ENCODE measurements at places on chromosomes 7 and 10.

- DNase-seq = no peak
Measured at GRCh38 chr7:84088802-84089201, 105.8 kb downstream of the SEMA3A start.

- DNase-seq = no peak
Measured at GRCh38 chr10:32417911-32418547, 27.9 kb upstream of the CCDC7 start.

- DNase-seq = no peak
Measured at GRCh38 chr10:133454204-133454893, 604 bp downstream of the SCART1 start.

- DNase-seq = no peak
Measured at GRCh38 chr10:31321396-31321941, 2.5 kb downstream of the ZEB1 start.

- DNase-seq = no peak
Measured at GRCh38 chr10:80165173-80165572, 32.6 kb downstream of the PLAC9 start.

DNA sequence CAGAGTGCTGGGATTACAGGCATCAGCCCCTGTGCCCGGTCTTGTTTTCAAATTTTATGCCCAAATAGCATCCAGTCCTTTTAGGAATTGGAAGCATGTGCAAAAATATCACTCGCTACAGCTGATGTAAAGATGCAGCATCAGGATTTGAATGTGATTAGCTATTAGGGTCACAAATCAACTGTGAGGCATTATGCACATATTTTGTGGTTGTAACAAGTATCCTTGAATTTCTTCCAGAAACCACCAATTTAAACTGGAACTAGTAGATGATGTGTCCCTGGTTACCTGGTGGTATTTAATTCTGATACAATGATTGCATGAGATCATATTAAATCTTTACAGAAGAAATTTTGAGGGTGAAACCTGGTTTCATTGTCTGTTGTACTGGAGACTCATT, 41.0 kb upstream of the ITGA8 start:
- DNase-seq = no peak

DNA sequence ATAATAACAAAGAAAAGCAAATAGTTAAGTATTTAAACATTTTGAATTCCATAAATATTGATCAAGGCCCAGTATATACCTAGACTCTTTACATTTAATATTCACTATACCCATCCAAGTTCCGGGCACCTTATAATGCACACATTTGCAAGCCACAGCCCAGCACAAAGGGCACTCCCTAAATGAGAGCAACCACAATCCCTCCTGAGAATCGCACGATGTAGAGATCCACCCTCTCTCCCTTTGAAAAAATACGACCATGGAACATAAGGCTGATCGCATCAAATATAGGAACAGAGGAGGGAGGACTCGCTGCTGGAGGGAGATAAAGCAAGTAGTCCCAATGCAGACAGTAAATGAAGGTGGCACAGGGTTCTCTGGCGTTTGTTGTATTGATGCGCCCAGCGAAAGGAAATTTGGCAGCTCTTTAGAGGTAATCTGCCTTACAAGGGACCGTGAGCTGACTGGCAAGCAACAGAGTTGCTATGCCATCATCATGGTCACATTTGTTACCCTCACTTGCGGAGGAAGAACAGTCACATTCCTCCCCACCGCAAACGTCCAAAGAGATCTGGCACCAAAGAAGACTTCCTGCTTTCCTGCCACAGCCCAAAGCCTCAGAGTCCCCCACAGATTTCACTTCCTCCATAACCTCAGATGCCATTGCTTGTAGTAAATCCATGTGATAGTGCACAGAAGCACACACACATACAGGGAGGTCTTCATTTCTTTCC, 16.1 kb upstream of the TAS2R40 start:
- DNase-seq = peak; percentile 95

DNA sequence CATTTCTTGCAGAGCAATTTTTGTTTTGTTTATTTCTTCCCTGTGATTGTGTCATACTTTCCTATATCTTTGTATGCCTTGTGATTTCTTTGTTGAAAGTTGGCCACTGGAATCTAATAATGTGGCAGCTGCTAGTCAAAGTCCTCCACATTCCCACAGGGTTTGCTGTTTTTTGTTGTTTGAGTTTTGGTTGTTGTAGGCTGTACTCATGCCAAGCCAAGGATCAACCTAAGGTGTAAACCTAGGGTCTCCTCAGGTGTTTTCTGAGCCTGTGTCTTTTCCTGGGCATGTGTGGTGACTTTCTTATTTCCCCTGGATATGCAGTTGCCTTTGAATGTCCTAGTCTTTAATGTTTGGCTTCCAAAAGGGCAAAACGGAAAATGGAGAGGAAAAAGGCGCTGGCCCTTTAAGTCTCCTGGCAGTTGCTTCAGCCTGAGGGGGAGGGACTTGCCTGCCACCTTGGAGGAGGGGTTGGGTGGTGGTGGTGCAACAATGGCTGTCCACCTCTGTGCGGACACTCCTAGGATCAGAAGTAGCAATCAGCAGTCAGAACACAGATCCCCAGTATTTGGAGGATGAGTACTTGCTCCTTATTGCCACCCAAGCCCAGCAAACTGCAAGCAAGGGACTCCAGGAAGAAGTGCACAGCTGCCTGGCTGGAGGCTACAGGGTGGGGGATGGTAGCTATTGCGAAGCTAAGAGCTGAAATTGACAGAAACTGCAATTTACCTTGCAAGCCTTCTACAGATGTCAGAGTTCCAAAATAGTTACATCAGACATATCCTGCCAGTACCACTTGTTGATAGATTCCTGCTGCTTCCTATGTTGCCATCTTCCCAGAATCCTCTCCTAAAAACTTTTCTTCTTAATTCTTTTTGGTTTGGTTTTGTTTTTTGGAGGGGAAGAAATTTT, 5.6 kb upstream of the ZNF518A start:
- no peak for DNase-seq

GRCh38 chr10:7071421-7071820, 339.4 kb downstream of the SFMBT2 start:
- DNase-seq = no peak

GRCh38 chr7:52928591-52928990, 106.8 kb upstream of the POM121L12 start:
- DNase-seq = no peak

DNA sequence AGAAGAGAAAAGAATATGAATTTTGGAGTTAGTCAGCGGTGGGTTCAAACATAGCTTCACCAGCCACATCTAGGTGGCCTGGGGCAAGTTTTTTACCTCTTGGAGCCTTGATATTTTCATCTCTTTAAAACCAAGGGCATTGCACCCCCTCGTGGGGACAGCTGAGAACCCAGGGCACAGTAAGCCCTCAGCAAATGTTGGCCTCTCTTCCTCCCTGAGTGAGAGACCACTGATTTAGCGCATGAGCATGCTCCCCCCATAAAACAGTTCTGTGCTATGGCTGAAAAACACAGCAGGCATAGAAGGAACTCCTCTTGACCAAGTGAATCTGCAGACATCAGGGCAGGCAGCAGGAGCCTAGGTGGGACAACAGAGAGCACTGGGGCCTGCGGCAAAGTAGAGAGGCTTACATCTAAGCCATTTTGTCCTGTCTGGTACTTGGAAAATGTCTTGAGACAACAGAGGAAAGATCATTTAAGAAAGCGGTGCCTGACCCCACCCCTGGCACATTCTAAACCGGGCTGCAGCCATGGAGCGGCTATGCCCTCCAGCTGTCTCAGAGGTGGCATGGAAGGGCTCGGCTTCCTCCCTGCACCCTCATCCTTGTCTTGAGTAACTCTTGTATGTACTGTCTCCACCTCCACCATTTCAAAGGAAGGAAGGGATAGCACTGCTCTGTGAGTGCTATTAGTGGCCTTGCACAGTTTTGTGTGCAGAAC, 94.7 kb downstream of the ARHGAP22 start:
- DNase-seq = no peak

DNA sequence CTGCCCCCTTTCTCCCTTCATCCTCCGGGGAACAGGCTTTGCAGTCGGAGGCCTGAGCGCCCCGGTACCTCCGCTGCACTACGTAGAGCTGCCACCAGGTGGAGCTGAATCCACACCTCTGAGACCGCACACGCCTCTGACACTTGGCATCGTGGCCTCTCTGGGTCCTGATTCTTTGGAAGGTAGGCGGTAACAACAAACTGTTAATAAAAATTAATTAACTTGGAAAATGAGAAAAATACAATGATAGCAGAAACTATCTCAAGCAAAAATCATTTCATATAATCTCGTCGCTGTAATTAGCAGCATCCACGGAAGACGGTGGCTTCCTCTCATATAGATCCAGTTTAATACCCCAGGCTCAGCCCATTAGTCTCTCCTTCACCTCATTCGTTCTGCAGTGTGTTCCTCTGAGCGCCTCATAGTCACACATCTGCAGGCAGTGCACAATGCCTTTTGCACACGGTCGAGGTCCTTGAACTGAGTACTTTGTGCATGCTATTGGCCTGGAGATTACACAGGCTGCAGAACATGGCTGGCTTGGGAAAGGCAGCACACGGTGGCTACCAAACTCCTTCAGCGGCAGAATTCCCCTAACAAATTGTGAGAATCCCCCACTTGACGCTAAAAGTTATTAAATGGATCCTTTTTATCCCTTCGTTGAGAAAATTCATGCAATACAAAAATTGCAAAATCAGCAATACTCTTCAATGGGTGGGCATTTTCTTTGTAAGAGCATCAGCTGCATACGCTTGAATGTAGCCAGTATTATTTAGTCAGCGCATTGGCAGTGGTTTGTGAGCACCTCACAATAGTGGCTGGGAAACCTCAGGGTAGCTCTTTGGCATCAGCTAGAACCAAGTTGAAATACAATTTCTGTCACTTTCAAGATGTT, 18.7 kb downstream of the OR9A2 start:
- peak; percentile 18 for DNase-seq

- DNase-seq = no peak
Measured at GRCh38 chr10:68781613-68782574, 45.4 kb upstream of the STOX1 start.

DNA sequence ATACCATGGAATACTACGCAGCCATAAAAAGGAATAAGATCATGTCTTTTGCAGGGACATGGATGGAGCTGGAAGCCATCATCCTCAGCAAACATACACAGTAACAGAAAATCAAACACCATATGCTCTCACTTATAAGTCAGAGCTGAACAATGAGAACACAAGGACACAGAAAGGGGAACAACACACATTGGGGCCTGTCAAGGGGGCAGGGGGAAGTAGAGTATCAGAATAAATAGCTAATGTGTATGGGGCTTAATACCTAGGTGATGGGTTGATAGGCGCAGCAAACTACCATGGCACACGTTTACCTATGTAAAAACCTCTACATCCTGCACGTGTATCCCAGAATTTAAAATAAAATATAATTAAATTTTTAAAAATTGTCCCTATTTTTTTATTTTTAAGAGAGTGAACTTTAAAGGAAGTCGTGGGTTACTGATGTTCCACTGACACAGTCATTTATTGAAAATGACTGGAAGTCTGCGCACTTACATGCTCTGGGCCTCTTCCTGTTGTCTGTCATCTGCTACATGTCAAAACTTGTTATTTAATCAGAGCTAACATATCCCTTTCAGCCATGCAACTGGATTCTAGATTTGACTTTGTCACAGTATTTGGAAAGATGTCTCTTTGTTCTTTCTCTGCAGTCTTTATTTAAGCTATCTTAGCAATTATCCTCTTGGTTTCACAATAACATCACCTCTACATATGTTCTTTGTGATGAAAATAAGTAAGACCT, 73.7 kb upstream of the ABCB5 start:
- peak; percentile 52 for DNase-seq

- no peak for DNase-seq
Measured at GRCh38 chr10:73471226-73471625, 24.6 kb downstream of the PPP3CB start.

DNA sequence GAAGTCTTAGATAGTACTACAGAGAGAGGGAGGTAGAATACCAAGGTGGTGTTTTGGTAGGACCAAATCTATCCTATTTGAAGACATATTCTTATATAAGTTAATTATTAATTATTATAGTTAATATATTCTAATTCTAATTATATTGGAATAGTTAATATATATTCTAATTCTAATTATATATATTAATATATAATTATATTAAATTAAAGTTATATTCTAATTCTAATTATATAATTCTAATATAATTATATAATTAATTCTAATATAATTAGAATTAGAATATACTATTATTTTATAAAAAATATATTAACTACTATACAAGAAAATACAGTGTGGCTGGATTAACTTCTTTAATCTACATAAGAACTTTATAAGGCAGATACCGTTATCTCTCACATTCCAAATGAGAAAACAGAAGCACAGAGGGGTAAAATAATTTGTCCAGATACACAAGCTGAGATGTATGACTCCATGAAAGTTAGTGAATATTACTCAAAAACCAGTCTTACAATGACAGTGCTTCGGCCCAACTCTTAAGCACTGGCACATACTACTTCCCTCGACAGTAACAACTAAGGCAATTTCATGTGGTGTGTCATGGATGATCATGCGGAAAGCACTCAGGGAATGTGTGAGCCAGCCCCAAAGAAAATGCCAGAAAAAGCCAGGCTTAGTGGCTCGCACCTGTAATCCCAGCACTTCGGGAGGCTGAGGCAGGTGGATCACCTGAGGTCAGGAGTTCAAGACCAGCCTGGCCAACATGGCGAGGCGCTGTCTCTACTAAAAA, 42.6 kb downstream of the TYW1B start:
- DNase-seq = no peak

DNA sequence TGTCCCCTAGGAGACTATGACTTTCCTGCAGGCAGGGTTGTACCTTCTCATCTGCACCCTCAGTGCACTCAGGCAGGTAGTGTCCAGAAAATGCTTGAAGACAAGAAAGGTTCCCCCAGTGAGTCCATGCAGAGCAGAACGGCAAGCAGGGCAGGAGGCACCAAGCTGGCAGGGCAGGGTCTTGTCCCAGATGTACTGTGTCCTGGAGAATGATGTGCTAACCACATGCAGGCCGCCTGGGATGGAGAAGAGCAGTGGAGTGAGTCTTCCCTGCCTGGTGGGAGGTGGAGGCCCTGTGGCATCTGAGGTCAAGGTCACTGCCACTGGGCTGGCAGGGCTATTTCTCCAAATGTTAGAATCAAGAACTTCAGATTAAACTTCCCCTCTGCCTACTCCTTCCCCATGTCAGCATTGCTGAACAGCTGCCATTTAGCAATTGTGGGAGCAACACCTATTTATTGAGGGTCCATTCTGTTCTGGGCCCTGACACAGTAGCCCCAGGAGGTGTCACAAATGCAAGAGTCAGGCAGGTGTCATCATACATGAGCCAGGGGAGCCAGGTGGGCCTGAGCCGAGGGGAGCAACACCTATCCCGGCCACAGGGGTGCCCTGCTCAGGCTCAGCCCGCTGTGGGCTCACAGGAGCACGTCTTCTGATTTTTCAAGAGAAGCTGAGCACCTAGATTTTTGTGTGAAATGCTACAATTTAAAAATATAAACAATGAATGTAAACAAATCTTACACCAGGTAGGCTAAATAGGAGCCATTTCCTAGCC, 34.1 kb downstream of the PTPRE start:
- DNase-seq = no peak
